ENCODE measurements at places on chromosomes 7 and 10.

DNA sequence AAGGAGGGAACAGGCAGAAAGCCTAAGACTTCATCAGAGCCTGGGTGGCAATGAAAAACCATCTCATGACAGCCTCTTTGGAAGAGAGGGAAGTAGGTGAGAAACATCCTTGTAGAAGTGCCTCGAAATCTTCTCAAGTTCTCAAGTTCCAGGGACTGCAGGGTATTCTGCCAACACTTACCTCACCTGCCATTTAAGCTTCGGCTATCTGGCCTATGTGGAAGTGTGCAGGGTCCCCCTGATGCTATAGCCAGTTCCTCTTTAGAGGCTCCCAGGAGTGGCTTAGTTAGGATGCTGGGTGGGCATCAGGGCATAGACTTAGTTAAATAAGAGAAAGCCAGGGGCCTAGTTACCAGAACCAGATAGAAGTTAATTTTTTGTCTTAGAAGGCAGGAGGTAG, 27.0 kb downstream of the ABCC2 start:
- no peak for DNase-seq

GRCh38 chr7:104584620-104585019, 256.2 kb downstream of the LHFPL3 start:
- DNase-seq: no peak

DNA sequence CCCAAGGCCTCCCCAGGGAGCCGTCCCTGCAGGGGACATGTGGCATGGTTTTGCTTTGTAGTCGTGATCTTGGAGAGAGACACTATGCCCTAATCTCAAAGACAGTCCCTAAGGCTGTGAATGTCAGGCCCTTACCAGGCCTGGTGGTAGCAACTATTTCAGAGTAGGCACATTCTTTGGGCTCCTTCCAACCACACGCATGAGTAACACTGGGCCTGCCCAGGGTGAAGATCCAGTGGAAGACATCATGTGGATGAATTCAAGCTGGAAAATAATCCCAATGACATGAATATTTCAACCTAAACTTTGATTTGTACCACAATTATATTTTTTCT, 39.5 kb upstream of the INSIG1 start:
- no peak for DNase-seq

DNA sequence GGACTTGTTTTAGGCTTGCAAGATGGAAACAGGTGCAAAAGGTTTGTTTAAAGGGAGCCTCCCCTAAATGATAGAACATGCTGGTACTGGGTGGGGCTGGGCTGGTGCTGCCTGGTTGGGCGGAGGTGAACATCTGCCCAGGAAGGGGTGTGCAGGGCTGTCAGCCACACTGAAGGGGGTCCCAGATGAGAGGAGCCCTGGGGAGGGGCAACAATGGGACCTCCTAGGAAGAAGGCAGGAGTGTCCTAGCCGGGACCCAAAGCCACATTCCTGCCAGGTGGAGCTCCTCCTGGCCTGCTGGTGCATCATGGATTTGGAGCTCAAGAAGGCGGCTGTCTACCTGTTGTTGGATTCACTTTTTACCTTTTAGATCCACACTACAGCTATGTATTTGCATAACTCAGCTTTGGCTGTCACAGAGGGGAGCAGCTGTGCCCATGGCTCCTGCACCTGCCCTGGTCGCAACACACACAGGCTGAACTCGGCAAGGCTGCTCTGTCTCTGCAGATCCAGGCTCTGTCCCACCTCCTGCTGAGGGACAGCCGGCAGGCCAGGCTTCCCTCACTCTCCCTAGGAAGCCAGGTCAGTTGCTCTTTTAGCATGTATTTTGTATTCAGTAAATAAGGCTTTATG, 59.9 kb downstream of the ADARB2 start:
- no peak for DNase-seq

GRCh38 chr7:46033592-46033991, 112.5 kb upstream of the IGFBP3 start:
- DNase-seq: no peak

- DNase-seq: no peak
Measured at GRCh38 chr10:56836659-56837058, 475.6 kb upstream of the ZWINT start.

DNA sequence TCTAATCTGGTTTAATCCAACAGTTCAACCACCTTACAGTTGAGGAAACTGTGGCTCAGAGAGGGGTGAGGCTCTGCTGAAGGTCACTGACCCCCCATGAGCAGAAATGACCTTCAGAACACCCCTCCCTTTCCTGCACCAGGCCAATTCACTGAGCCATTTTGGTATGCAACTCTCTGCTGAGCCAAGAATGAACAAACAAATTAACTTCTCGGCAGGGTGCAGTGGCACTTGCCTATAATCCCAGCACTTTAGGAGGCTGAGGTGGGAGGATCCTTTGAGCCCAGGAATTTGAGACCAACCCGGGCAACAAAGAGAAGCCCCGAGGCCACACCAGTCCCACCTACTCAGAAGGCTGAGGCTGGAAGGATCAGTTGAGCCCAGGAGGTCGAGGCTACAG, 29.8 kb downstream of the PDGFA start:
- DNase-seq: no peak

- DNase-seq: no peak
Measured at GRCh38 chr10:94427166-94427565, 24.8 kb downstream of the TBC1D12 start.

DNA sequence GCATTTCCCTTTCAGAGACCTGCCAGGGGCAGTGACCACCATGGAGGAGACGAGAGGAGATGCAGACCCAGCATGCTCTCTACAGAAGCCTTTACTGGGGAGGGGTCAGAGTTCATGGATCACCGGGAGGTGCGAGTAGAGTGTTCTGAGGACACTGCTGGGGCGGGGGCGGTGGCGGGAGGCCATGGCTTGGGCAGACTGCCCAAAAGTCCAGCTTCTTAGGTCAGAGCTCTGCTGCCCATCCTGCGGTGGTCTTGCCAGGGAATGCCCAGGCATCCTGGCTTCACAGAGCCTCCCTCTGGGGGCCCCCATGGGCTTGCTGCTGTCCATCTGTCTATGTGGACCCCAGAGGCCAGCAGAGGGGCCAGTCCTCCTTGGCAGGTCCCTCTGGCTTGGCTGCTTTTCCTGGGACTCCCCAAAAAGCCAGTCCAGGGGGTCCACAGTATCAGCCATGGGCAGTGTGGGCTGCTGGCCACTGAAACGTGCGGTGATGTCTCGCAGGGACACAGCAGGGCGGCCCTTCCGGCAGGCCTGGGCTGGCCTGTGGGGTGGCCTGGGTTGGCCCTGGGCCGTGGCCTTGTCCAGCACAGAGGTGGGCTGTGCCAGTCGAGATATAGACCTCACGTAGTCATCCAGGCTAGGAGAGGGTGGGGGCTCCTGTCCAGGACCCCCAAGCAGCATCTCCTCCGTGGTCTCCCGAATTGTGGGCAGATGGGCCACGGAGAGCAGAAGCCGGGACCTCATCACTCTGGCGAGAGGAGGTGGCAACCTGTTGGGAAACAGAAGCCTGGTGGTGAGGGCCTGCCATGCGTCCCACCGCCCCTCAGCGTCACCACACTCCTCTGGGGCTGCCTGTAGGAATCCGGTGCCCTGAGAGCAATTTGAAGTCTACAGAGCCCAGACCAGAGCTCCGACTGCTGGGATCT, 1.1 kb downstream of the DEPP1 start:
- no peak for DNase-seq

- no peak for DNase-seq
Measured at GRCh38 chr10:84543948-84544347, 215.6 kb downstream of the CCSER2 start.

- DNase-seq: no peak
Measured at GRCh38 chr10:11895108-11895466, 71.9 kb downstream of the PROSER2 start.

DNA sequence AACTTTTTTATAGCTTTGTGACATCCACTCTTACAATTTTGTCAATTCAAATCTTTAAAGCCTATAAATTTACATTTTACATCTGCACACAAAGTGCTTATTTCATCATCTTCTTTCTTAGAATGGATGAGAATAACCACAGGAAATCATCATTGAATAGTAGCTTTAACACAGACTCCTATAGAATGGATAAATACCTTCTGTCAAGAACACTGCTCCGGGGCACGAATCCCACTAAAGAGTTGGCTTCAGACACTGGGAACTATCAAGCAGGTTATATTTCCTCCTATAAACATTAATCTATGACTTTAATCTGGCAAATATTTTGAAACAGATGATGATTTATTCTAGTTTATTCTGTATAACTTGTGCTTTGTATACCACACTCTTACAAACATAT, 269.7 kb upstream of the TPK1 start:
- peak; percentile 80 for DNase-seq

DNA sequence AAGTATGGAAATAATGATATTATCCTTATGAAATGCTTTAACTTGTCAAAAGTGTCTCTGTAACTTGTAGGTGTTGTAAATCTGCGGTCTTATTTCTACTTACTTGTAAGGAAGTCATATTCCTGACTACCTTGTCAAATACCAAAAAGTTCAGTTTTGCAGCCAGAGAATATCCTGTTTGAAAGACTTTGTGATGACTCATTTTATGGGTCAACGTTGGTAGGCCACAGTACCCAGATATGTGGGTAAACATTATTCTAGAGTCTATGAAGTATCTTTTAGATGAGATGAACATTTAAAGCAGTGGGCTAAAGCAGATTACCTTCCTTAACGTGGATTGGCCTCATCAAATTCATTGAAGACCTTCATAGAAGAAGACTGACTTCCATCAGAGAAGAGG, 195.3 kb downstream of the PPP1R9A start:
- no peak for DNase-seq

DNA sequence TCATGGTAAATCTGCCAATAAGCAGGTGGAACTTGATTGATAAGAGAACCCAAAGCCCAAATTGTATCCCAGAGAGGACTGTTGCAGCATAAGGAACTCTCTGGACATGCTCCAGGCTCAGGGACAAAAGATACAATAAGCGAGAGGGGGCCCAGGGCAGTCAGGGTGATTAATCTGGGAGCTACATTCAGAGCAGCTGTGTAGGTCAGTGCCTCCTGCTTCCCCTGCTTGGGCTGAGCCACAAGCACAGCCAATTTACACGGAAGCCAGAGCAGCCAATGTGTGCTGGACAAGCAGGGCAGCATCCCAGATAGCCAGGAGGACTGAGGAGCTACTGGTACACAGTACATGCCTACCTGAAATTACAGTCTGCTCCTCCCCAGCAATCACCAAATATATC, 24.2 kb downstream of the MYPN start:
- DNase-seq: no peak

DNA sequence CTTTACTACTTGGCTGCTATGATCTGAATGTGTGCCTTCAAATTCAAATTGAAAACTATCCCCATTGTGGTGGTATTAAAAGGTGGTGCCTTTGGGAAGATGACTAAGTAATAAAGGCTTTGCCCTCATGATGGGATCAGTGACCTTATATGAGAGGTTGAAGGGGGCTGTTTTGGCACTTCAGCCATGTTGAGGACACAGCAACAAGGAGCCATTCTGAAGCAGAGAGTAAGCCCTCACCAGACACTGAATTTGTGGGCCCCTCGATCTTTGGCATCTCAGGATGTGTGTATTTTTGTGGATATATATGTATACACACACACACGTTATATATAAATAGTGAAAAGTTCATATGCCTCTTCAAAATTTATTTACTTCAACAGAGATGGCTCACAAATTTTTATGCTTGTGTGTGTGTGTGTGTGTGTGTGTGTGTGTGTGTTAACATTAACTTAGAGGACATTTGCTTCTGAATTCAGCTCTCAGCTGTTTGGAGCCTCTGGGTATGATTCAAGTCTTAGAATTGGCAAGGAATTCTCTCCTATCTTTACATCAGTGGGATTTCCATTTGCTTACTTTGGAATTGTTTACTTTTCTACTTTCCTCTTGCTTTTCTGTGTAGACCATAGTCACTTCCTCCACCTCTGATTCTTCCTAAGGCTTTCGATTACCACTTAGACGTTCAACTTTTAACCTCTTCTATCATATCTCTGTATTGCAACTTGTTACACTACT, 66.6 kb downstream of the MAGI2 start:
- no peak for DNase-seq

DNA sequence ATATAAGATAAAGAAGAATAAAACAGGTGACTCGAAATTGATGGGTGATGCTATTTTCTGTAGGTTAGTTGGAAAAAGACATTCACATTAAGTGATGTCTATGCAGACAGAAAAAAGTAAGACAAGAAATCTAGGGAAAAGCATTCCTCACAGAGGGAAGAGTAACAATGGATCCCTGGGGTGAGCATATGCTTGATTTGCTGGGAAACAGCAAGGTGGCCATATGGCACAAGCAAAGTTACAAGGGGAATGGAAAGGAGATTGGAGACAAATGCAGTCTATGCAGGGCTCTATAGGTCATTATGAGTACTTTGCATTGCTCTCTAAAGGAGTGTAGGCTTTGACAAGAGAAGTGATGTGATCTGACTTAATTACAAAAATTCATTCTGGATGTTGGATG, 90.9 kb upstream of the ZNF804B start:
- DNase-seq: no peak

GRCh38 chr10:126497672-126498071, 109.4 kb upstream of the ADAM12 start:
- DNase-seq: no peak

- no peak for DNase-seq
Measured at GRCh38 chr10:11322698-11323097, 288.8 kb downstream of the USP6NL start.

DNA sequence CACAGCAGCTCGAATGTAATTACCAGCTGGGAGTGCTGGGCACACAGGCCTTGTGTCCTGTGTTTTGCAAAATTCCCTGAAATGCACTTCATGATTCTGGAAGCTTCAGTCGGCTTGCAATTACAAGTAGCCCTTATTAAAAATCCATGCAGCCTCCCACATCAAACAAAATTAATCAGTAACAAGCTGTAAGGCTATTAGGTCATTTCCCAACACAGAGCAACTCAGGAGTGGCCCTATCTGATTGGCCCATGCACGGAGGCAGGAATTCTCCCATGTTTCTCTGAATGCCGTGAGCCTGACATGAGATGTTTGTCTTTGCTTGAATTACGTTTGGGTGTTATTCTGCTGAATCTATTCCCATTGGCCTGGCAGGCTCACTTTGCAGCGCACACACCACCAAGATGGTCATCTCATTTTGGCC, 36.9 kb downstream of the FOXL3 start:
- DNase-seq: no peak

DNA sequence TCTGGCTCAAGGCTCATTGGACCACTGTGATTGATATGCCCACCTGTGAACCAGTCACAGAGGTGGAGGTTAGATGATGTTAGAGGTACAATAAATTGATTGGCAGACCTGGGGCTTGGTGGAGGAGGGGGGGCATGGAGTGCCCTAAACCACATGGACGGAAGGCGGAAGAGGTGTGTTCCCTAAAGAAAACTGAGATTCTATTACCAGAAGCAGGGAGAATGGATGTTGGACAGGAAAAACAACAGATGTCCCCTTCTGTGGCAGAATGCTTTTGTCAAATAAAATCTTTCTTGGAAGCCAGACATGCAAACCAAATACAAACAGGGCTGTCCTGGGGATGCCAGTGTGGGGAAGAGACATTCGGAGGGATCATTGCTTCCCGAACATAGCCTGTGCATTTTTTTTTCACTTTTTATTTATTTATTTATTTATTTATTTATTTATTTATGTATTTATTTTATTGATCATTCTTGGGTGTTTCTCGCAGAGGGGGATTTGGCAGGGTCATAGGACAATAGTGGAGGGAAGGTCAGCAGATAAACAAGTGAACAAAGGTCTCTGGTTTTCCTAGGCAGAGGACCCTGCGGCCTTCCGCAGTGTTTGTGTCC, 433.9 kb downstream of the RPS24 start:
- DNase-seq: no peak

- DNase-seq: no peak
Measured at GRCh38 chr7:77276120-77276519, 76.5 kb upstream of the FGL2 start.

GRCh38 chr7:12519682-12520009, 50.9 kb upstream of the SCIN start:
- no peak for DNase-seq

GRCh38 chr10:123301077-123301857, 147.1 kb downstream of the BUB3 start:
- DNase-seq: no peak

Measured in NCI-H2081 (cell line).